HS-27A (cell line): ENCODE measurements at places on chromosomes 6 and 20.

DNA sequence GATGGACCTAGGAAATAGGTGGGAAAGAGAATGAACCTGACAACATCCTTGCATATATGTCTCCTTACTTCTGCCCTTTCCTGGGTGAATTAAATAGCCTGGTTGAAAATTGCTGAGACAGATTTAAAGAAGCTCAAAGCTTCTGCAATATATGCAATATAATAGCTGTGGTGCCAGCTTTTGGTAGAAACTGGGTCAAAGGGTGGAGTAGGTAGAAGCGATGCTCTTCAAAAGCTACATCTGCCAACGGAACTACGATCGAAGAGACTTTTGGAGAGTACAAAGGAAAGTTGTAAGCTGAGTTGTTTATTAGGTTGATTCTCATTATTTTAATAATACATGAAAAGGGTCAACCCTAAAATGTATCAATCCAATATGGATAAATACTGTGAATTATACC is 22.8 kb upstream of the TTK start:
- no peak for DNase-seq

- no peak for DNase-seq
Measured at GRCh38 chr6:47952640-47953039, 158.4 kb downstream of the PTCHD4 start.

DNA sequence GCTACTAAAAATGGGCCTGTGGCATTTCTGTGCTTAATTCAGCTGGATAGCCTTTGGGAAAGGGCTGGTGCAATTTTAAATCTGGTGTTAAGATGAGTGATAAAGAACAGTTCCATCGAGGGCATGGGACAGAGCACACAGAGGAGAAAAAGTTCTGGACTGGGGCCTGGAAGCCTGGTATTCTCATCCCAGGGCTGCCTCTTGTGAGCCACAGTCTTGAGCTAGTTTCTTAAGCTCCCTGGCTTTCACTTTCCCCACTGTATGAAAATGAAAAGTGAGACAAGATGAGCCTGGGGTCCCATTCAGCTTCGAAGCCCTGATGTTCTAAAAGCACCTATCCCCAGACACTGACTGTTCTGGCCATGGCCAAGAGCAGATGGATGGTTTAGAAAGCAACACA is 14.3 kb upstream of the LAMA4 start:
- DNase-seq, result no peak

DNA sequence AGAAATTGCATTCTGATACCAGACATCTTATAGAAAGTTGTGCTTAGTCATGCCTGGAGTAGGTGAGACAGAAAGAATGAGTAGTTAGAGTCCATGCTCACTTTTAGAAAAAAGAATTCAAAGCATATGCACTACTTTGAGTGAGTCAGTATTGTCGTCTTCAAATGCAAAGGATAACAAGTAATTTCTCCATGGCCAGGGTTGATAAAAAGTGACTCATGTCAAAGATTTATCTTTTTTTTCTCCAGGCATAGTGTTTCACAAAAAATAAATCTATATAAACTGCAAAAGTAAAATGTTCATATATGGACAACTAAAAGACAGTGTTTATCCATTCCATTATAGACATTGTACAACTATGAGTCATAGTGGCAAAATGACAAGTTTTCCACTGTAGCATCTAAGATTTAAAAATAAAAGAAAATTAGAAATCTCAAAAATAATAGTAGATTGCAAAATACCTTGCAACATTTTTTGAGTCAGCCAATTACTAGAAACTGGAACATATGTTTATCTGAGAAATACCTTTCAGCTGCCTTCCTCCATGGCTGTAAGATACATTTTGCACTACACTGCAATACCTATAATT is 329.6 kb downstream of the GRIK2 start:
- DNase-seq, result peak; percentile 55

DNA sequence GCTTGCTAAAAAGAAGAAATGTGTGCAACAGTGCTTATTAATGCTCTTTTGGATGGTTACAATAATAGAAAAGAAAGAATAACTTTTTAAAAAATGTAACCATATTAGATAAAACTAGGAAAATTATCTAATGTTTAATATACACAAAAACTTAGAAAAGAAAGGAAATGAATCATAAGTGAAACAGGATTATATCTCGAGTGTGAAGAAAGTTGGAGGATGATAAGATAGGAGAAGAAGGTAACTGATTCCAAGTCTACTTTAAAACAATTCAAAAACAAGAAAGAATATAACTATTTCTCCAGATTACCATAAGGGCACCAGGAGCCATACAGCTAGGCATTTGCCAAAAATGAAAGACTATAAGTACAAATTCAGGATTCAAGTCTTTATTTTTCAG is 73.0 kb downstream of the PHIP start:
- DNase-seq, result no peak

DNA sequence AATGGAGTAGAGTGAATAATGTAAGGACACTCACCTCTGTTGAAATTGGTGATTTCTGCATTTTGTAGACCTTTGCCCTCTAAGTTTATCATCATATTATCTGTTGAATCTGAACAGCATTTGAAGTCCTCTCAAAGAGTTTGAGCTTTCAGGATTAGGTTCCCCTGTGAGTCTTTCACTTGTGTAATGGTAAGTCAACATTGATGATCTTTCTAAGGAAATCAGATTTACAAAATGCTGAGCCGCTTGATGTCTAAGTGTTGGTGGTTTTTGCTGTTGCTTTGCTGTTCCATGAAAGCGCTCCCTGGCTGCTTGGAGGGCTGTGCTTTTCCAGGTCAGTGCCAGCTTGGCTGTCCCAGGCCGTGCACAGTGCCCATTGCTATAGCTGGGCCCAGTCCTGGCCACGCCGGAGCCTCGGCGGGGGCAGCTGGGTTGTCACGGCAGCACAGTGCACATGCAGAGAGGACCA is 33.8 kb upstream of the KIF25 start:
- DNase-seq, result no peak

DNA sequence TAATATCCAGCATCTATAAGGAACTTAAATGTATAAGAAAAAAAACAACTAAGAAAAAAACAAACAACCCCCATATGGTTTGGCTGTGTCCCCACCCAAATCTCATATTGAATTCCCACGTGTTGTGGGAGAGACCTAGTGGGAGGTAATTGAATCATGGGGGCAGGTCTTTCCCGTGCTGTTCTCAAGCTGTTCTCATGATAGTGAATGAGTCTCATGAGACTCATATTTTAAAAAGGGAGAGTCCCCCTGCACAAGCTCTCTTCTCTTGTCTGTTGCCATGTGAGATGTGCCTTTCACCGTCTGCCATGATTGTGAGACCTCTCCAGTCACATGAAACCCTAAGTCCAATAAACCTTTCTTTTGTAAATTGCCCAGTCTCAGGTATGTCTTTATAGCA is 105.7 kb upstream of the GJE1 start:
- no peak for DNase-seq

DNA sequence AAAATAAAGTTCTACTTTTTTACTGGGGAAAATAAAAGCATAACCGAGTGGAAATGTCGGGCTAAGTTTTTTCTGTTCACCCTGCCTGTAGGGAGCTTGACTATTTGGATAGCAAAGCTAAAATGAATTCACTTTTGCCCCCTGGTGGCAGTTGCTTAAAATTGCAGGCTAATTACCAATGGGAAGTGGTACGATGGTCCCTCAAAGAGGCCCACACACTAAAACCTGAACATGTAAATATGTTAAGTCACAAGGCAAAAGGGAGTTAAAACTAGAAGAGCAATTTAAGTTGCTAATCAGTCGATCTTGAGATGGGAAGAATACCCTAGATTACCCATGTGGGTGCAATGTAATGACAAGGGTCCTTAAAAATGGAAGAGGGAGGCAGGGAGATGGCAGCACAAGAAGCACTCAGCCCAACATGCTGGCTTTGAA is 916 bp upstream of the SUN5 start:
- no peak for DNase-seq

- DNase-seq, result no peak
Measured at GRCh38 chr6:158330016-158330415, 17.8 kb downstream of the TULP4 start.

DNA sequence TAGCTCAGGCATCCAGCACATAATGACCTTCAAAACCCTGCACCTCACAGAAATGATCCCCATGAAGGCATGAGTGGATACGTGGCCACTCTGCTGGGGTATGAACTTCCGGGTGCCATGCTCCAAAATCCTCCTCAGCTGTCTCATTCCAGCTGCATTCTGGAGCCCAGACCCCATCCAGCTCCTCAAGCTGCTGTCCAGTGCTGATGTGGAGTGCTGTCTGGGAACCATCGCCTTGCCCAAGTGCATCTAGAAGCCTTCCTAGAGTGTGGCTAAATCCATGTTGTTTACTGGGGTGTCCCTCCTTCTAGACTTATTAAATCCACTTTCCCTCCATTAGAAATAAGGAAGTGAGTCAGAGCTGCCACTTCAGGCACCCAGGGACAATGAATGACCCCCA is 130.8 kb upstream of the PTPRT start:
- no peak for DNase-seq

- no peak for DNase-seq
Measured at GRCh38 chr6:89368999-89369398, 16.5 kb upstream of the UBE2J1 start.

GRCh38 chr6:170313716-170314295 is 7.2 kb downstream of the FAM120B start:
- no peak for DNase-seq

GRCh38 chr6:159804504-159804903 is 4.4 kb downstream of the PNLDC1 start:
- DNase-seq, result no peak

GRCh38 chr6:6711832-6712448 is 123.4 kb downstream of the LY86 start:
- DNase-seq, result no peak

- DNase-seq, result no peak
Measured at GRCh38 chr6:38436726-38437465, 202.8 kb downstream of the BTBD9 start.

DNA sequence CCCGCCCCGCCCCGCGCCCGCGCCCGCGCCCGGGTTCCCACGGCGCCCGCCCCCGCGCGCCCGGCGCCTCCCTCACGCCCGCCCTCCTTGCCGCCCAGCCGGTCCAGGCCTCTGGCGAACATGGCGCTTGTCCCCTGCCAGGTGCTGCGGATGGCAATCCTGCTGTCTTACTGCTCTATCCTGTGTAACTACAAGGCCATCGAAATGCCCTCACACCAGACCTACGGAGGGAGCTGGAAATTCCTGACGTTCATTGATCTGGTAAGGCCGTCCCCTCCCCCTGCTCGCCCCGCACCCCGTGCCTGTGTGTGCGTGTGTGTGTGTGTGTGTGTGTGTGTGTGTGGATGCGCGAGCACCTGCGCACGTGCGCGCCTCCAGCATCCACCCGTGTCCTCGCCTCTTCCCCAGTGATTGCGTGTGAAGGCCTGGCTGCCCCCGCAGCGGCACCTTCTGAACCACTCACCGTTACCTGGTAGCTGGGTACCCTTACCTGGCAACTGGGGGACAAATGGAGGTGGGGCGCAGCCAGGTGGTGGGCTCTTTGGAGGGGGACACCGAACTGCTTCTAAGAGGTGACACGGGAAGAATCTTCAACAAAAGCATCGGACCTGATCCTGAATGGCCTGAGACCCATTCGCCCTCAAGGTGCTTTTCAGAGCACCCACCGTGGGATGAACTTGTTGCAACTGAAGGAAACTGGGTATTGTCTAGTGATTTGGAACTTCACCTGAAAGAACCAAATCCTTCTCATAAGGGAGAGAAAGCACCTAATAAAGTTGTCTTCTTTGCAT is at the start of gene AIG1:
TSS of gene AIG1 (plus strand) at position 84 of the 791 bp plus-strand sequence. CDS start at position 121, 37 bp downstream.
- DNase-seq, result peak; percentile 31
